ENCODE measurements at places on chromosomes 16 and 17.

DNA sequence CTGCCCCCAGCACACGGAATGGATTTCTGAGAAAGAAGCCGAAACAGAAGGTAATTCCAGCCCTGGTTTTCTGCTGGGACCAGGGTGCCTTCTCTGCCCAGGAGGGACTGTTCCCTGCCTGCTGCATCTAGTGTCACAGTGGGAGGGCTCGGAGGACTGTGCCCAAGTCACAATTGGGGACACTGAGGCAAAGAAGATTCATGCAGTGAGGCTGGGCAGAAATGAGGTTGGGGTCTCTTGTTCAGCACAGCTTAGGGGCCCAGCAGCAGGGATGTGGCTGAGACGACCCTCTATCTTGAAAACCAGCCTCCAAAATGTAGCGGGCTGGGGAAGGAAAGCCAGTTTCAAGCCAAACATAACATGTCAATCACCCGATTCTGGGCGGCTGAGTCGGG is 592 bp downstream of the IL21R start:
- no peak for DNase-seq

- no peak for DNase-seq
Measured at GRCh38 chr16:72457243-72457940, 285.4 kb upstream of the PMFBP1 start.

- DNase-seq: no peak
Measured at GRCh38 chr17:33803686-33804085, 451.4 kb upstream of the CCL2 start.

GRCh38 chr17:28944862-28945741 is 6.2 kb downstream of the PHF12 start:
- DNase-seq: no peak

- DNase-seq: no peak
Measured at GRCh38 chr17:41684035-41684434, 4.7 kb upstream of the EIF1 start.

DNA sequence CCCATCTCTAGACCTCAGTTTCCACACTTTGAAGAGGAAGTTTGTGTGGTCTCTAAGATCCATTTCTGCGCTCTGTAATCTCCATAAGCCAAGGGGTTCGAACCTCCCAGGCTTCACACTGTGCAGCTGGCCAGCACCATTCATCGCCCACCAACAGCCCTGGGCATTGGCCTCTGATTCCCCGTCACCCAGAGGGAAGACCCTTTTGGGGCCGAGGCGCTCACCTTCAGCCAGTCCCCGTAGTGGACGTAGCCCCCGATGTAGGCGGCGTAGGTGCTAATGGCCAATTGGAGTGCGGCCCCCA is 678 bp downstream of the TMEM101 start:
- DNase-seq: no peak

DNA sequence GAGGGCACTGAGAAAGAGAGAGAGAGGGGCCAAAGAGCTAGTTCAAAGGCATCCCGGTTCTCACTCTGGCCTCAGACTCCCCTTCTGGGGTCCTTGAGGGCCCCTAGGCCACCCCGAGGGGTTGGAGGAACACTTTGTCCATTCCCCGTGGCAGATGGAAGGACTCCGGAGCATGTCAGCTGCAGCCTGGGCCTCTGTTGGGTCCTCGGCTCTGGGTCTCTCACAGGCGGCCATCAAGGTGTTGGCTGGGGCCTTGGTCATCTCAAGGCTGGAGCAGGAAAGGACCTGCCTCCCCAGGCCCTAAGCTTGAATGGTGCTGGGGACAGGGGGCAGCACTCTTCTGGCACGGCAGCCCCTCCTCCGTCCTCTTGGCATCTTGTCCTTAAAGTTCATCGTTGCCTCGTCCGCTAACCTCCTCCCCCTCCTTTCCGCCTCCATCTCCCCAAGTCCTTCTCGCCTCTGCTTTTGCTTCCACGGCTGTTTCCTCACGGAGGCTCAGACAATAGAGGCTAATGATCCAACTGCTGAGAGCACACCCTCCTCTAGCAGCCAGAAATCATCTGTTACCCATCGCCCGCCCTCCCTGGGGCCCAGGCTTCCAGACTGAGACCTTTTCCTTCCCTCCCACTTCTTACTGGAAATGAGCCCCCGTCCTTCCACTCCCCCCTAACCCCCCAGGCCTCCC is 23.3 kb downstream of the CCR7 start:
- no peak for DNase-seq

- DNase-seq: no peak
Measured at GRCh38 chr17:16211590-16211989, 3.7 kb downstream of the NCOR1 start.

DNA sequence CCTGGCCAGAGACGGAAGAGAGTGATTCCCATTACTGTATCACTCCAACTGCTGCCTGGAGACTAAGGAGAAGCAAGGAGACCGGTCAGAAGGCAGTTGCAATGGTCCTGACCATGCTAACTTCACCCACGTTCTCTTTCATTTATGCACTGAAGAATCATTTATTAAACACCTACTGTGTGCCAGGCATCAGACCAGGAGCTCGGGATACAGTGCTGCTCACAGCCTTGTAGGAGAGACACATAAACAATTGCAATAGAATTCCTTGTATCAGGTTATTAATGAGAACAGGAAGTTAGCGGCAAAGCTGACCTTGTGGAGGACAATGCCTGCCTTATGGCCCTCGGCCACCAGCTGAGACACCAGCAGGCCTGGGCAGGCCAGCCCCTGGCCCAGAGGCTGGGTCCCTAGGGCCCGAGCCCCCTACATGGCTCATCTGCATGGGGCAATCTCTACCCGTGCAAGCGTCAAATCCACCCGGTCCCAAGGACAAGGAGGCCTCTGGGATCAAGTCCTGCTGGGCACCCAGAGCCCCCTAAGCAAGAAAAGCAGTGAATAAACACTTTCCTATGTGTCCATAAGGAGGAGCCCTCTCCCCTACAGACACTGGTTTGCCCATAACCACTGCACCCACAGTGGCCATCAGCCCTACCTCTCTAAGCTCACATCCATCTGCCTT is 8.6 kb upstream of the ENPP7 start:
- DNase-seq: no peak

- DNase-seq: no peak
Measured at GRCh38 chr17:6094453-6094852, 24.3 kb downstream of the WSCD1 start.

- DNase-seq: no peak
Measured at GRCh38 chr17:57502811-57503241, 242.3 kb downstream of the CCDC182 start.

DNA sequence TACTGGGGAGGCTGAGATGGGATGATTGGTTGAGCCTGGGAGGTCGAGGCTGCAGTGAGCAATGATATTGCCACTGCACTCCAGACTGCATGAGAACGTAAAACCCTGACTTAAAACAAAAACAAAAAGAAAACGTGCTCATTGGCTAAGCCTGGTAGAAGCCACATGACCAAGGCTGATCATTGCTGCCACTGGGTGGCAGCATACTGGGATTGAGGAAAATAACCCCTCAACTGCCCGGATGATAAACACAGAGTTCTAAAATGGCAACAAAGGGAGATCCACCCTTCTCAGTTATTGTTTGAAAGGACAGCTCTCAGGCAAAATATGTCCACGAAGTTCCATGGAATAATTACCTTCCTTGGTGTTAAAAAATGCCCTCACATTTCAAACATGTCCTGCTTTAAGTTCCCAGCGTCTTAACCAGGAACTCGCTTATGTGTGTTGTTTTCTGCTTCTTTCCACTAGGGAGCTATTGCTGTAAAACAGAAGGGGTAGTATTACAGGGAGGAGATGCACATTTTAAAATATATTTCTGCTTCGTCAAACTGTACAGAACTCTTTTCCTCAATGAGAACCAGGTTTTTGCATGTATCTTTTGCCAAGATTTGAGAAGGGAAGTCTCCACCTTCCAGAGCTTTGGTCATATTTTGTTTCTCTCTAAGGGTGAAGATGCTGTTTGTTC is 675.3 kb downstream of the MAF start:
- no peak for DNase-seq

GRCh38 chr17:69525920-69526841 is 111.7 kb downstream of the MAP2K6 start:
- DNase-seq: peak; percentile 28
